Activated T-cell treated with anti-CD3 and anti-CD28 coated beads for 48 hours (primary cell): ENCODE measurements at places on chromosomes 12 and 14.

DNA sequence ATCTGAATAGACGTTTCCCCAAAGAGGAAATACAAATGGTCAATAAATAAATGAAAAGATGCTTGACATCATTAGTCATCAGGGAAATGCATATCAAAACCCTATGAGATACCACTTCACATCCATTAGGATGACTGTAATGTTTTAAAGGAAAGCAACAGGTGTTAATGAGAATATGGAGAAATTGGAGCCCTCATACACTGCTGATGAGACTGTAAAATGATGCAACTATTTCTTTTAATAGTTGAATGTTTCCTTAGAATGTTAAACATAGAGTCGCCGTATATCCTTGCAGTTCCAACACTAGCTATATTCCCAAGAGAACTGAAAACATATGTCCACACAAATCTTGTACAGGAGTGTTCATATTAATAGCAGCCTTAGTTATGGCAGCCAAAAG lies 133.2 kb downstream of the SLC38A4 start:
- DNase-seq: no peak

DNA sequence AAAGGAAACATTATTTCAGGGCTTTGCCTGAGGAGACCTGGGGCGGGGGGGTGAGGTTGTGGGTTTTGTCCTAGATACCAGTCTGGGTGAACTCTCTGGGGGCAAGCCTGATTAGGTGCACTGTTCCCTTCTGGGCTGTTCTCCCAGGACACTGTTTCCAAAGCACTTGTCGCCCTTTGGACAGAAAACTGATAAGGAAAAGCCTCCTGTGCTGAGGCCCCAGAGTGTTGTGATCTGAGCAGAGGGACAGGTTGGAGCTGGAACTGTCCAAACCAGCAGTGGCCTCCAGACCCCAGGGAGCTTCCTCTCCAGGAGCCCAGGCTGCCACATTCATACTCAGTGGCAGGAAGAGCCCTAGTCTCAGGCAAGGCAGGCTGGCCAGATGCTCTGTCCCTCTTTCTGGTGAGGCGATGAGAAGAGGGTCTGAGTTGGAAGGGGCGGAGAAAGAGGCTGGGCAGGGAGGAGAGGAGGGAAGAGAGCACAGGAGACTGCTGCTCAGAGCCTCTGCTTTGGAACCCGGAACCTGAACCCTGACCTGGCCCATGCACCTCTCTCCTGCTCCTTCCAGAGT lies 1.9 kb downstream of the GALNT16 start:
- DNase-seq: no peak

- DNase-seq: no peak
Measured at GRCh38 chr14:89750281-89750755, 204.2 kb downstream of the EFCAB11 start.

DNA sequence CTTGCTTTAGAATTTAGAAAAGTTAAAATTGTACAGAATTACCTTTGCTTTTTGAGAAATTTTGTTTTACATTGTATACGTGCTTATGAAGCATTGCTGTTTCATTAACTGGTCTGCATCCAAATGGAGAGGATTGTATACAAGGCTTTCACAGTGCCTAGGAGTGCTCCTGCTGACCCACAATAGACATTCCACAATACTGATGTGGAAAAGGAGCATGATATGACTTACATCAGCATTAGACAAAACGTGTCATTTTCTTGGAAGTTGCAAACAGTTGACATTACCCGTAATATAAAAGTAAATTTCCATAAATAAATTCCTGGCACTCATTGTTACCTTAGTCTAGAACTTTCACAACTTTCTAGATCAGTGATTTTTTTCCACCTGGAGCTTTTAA lies 1.9 kb downstream of the PRKD1 start:
- DNase-seq: no peak

DNA sequence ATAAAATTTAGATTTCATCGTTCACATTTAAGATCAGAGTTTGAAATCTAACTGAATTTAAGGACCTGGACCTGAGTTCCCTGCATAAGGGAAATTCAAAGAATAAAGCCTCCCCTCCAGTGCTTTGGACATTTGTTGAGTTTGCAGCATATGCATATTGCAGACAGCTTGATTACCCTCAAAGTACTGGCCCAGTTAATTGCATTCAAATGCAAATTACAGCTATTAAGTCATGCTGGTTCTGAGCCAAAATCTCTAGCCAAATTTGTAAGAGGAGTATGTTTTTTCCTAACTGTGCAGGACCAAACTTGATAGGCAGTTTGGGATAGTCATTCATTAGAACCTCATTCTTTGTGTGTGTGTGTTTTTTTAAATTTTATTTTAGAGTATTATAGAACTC lies 9.1 kb upstream of the KIF21A start:
- no peak for DNase-seq

DNA sequence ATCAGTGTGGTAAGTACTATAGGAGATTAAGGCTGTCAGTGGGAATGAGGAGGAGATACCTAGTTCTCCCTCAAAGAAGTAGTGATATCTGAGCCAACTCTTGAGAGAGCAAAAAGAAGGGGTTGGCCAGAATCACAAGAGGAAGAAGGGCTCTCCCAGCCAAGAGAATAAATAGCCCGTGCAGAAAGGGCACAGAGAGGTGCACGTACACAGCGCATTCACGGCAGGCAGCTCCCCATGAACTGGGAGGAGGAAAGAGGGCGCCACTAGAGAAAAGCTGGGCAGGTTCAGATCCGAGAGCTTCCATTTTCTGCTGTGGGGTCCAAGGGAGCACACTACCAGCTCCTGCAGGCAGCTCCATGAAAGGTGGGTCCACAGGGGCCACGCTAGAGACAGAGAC lies 59.9 kb downstream of the PPP2R5E start:
- no peak for DNase-seq

GRCh38 chr12:43333644-43334043 lies 218.4 kb downstream of the ADAMTS20 start:
- no peak for DNase-seq

DNA sequence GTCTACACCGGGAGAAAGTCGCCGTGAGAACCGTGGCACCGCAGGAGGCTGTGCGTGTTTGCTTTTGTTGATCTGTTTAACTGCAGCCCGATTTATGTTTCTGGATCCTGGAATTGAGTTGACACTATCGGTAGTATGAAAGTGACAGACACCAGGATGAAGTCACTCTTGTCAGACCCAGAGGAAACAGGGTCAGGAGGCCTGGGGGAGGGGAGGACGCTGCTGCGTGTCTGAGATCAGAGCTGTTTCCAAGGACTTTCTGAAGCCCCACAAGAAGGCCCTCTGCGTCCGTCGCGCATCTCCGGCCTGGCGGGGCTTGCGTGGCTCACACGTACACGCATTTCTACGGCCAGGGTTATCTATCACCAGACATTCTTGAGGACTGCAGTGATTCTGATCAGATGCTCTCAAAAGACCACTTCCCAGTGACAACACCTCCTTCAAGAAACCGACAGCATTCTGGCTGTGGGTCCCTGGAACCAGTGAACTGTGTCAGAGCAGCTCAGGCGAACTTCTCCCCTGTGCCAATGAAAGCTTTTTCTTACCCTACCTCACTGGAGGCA lies 263.4 kb downstream of the ADGRD1 start:
- DNase-seq: no peak

DNA sequence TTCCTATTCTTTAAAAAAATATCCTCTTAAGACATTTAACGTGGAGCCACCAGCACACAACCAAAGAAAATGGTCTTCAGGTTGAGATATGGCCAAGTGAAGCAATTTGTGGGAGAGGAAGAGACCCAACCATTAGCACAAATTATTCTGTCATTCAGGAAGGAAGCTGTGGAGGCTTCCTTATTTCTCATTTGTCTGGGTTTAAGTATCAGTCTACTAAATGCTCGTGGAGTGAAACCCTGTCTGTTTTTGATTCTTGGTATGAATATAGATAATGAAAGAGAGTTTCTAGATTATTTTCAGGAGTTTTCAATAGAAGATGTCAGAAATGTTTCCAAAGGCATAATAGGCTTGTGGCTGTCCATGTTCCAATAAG lies 125.1 kb downstream of the GPR65 start:
- DNase-seq: no peak

GRCh38 chr14:80087411-80087810 lies 123.9 kb downstream of the DIO2 start:
- DNase-seq: no peak

GRCh38 chr12:76186131-76186906 lies 101.8 kb upstream of the NAP1L1 start:
- DNase-seq: no peak

DNA sequence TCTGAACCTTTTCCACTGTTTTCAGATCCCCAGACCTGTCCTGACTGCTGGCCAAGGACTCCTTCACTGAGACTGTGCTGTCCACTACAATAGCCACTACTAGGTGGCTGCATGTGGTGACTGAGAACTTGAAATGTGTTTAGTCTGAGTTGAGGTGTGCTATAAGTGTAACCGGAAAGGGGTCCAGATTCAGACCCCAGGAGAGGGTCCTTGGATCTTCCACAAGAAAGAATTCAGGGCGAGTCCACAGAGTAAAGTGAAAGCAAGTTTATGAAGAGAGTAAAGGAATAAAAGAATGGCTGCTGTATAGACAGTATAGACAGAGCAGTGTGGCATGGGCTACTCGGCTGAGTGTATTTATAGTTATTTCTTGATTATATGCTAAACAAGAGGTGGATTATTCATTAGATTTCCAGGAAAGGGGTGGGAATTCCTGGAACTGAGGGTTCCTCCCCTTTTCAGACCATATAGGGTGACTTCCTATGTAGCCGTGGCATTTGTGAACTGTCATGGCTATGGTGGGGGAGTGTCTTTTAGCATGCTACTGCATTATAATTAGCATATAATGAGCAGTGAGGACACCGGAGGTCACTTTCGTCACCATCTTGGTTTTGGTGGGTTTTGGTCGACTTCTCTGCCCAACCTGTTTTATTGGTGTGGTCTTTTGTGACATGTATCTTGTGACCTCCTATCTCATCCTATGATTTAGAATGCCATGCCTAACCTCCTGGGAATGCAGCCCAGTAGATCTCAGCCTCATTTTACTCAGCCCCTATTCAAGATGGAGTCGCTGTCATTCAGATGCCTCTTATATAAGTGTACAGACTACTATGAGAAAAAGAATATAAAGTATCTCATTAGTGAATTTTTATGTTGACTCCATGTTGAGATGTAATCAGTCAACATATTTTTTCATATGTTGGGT lies 70.0 kb upstream of the SRSF5 start:
- DNase-seq: no peak
